Breast epithelium (tissue), 4 donors: ENCODE measurements at places on chromosomes 12 and 14. TPM values are rescaled to one million over a fixed set of nuclear protein-coding genes. Genes with fewer than 3 reads are reported as not detected.
A peak's percentile ranks its signal among the peaks of the same experiment; 100 is the strongest.

Gene SERPINA6
- total RNA-seq, result not detected

DNA sequence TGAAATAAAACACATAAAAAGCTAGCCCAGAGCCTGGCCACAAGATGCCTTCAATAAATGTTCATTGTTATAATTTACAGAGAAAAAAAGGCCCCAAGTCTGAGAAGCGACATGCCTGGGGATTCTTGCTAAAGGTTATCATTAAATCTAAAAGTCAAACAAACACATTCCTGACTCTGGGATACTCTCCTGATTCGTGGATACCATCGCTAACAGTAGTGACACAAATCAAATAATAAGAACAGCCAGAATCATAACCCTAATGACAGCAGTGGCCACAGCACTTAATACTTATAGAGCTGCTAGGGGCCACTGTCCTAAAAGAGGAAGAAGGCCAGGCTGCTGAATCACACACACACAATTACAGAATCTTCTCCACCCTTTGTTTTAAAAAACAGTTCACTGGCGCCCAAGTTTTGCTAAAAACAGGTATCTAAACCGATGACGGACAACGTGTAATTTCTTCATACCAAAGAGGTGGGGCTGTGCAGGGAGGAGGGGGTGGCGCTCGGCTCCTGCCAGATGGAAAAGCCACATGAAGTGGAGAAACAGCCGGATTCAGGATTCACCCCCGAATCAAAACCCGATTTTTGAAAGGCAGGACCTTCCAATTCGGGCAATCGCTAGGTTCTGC is 1.2 kb downstream of the CLIP1 start:
- peak; percentile 61 for DNase-seq

- no peak for DNase-seq
Observed at GRCh38 chr14:100230361-100230760, 8.6 kb upstream of the YY1 start.

DNA sequence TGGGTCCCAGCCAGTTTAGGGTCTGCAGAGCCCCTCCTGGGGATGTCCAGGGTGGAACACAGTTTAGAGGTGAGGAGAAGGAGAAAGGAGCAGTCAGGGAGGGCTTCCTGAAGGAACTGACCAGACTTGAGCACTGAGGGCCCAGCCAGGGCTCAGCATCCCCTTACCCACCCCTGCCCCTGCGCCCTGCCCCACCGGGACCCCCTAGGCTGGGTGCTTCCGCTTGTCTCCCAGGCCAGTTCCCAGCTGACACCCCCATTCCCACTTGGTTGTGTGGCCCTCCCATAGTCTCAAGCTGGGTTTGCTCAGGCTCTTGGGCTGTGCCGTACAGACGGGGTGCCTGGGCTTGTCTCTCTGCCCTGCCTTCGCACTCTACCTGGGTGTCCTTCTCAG is 26.3 kb upstream of the KIF26A start:
- peak; percentile 43 for DNase-seq

- no peak for DNase-seq
Observed at GRCh38 chr12:28409892-28410291, 219.6 kb downstream of the CCDC91 start.

Gene C3AR1
- total RNA-seq, result 6.6 TPM

GRCh38 chr14:105884808-105885281 is 358.5 kb downstream of the TMEM121 start:
- no peak for DNase-seq

- DNase-seq, result no peak
Observed at GRCh38 chr12:56431288-56431687, 17.9 kb downstream of the TIMELESS start.

- no peak for DNase-seq
Observed at GRCh38 chr12:95690861-95691635, 99.5 kb downstream of the NTN4 start.

DNA sequence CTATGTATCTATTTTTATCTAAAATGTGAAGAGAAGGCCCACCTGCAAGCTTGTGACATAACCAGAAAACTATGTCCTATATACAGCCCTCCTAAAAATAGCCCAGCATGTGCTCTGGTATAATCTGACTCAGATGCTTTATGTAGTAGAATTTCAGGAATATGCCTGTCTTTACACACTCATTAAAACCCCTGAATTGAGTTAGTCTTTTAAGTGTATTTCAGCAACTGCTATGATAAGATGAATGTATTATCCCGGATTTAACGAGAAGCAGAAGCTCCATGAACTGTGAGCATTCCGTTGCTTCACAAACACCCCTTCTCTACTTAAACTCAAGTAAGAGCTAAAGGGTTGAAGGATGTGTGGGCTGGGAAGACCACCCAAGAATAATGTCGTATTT is 89.9 kb upstream of the PRICKLE1 start:
- DNase-seq, result no peak

GRCh38 chr12:52606581-52607218 is 5.4 kb upstream of the KRT72 start:
- DNase-seq, result no peak

Gene AREL1
- total RNA-seq, result 24.0 TPM

DNA sequence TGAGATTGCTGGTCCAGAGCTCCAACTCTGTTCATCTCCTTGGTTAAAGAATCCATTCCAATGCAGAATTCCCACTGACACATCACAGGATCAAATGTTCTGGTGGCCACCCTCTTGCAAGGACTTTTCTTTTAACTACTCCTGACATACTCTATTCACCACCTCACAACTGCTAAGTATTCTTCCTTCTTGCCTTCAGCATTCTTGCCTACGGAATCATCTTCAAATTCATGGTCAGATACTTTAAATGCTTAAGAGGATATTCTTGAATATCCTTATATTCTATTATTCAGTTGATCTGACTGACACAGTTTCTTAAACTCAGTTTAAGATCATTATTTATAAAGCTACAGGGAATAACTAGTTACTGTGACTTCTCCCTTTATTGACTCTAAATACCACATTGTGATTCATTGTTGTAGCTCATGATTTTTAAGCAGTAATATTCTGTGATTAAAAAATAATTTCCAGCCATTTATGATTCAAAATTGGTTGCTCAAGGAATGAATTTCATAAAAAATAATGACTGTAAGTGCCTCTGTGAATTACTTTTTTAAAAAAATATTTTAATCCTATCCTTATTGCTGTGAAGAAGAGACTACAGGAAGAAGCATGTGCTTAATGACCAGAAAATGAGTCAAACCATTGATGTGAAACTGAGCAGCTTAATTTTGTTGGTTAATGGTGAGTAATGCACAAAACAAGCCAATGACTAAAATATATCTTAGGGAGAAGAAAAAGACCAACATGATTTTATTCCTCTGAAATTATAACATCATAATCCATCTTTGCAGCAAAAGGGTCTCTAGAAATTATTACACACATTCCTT is 207.1 kb downstream of the PIK3C2G start:
- no peak for DNase-seq

Gene NKX2-1
- not detected for total RNA-seq

DNA sequence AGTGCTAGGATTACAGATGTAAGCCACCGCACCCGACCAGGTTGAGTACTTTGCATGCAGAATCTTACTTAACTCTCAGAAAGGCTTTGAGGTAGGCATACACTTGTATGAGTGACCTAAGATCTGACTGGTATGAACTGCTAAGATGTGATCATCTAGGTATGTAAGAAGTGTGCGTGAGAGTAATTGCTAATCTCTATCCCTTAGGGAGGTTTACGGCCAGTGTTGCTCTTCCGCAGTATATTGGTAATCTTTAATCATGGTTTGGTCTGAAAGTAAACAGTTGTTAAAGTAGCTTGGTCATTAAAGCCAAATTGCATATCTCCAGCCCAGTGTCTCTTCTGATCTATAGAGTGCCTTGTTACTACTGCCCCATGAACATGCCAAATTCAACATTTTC is 7.8 kb downstream of the UNG start:
- DNase-seq, result no peak

DNA sequence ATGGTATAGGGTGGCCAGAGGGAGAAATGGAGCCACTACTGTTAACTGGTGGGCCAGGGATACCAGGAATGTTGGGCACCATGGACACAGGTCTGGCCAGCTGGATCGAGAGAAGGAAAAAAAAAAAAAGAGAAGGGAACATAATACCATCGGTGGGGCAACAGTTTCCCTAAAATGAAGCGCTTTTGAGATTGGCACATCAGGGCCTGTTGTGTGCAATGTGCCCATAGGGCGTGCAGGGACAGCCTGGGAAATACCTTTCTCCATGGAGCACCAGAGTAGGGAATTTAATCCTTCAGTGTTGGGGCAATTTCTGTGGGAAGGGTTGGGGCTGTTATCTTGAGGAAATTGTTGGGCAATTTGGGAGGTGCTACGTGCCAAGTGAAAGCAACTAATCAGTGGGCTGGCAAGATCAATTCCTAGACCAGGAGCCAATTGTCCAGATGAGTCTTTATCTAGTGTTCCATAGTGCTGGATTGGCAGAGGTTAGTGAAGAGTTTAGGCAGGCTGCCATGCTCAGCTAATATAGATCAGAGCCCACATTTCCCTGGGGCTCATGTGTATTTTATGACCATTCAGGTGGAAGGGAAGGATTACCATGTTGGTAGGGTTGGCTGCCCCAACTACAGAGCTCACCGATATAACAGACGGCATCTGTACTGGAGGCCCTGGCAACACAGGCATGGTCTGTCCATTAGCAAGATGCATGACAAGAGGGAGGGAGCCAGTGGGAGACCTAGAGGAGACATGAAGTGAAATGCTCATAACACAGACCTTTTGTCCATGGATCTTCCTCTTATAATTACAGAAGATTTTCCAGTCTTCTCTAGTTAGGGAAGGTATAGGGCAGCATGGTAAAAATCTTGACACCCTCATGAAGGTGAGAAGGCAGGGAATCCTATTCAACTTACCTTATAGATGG is 25.5 kb upstream of the NPFF start:
- no peak for DNase-seq

DNA sequence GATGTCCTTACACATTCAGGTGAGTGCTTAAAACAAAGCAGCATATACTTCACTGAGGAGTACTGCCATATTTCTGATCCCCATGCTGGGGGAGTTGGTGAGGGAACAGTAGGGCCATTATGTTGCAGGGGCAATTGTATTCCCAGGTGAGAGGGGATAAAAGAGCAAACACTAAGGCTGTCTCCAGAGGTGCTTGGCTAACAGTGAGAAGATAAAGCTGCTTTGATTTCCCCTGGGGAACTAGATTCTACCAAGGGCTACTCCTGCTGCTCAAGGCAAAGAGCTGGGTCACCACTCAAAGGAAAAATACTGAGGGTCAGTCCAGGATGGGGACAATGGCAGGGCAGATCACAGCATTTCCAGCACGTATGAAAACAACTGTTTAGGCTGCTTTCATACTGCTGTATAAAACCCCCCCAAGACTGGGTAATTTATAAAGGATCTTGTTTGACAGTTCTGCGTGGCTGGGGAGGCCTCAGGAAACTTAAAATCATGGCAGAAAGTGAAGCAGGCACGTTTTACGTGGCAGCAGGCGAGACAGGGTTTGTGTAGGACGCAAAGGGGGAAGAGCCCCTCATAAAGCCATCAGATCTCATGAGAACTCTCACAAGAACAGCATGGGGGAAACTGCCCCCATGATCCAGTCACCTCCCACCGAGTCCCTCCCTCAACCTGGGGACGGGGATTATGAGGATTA is 47.8 kb upstream of the OR5AU1 start:
- DNase-seq, result no peak

- no peak for DNase-seq
Observed at GRCh38 chr14:100096656-100097055, 31.4 kb downstream of the EVL start.

Gene TAMALIN
- total RNA-seq, result 27.2 TPM

GRCh38 chr14:61544448-61545330 is 150.6 kb upstream of the HIF1A start:
- DNase-seq, result no peak
